ENCODE measurements at places on chromosomes 5 and 9.
A peak's percentile ranks its signal among the peaks of the same experiment; 100 is the strongest.

- no peak for DNase-seq
Measured at GRCh38 chr5:9380109-9380508, 165.8 kb downstream of the SEMA5A start.

- peak; percentile 30 for DNase-seq
Measured at GRCh38 chr9:21688108-21689102, 114.0 kb upstream of the MTAP start.

GRCh38 chr9:122226142-122226757 is 2.5 kb downstream of the LHX6 start:
- DNase-seq: no peak

DNA sequence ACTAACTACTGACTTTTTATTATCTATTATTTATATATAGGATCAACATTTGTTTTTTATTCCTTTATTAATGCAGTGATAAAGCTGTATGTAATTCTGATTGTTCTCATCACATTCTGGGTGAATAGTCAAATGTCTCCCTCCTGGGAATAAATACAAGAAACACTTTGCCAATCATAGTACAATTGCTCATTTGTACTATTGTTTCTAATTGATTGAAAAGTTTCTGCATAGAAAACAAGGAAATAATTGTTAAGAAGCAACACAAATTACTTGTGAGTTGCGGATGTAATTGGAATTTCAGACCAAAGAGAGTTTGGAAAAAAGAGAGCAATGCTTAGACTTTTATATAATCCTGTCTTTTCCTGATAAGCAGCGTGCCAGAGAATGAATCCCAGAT is 1013.9 kb downstream of the EFNA5 start:
- DNase-seq: no peak

DNA sequence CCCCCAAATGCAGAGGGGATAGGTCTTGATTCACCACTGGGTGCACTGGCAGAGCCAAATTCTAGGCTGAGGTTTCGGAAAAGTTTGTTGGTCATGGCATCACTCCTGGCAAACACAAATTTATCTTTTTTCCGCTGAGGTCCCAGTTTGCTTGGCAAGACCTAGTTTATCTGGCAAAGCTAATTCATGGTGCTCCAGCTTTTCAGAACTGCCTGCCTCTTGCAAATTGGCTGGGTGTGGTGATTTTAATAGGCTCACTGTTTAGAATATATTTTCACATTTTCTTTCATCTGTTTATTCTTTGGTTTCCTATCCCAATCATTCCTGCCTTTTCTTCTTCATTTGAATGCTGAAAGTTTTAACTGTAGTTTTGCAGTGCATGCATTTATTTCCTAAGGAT is 50.5 kb upstream of the MAMDC2 start:
- DNase-seq: no peak

DNA sequence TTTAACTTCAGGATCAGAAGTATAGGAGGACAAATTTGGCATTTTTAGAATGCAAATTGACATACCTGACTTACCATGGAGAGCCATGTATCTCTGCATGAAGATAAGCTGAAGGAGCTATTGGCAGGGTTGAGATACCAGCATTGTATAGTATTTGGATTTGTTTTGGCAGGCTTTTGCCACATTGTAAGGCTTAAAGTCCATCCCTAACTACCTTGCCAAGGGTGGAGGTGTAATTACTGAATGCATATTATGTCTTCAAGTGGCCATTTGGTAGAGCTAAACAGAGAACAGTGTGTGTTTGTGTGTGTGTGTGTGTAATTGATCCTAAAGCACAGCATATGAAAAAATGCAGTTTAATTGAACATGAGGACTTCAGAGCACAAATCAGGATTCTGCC is 324.7 kb downstream of the FAM170A start:
- DNase-seq: no peak

GRCh38 chr5:133112026-133112660 is 60.3 kb downstream of the HSPA4 start:
- DNase-seq: no peak
